Neuronal stem cell (in vitro differentiated cells): ENCODE measurements at places on chromosomes 2 and 18.

- no peak for DNase-seq
These were observed 243.4 kb upstream of the RBBP8 start for GRCh38 chr18:22689712-22690111.

- peak; percentile 48 for DNase-seq
These were observed at the start of gene SLC9A2 for GRCh38 chr2:102619414-102620319. Gene SLC9A2, plus strand, starts transcription at chr2:102619553. Its CDS starts 296 bp downstream, at chr2:102619849.

DNA sequence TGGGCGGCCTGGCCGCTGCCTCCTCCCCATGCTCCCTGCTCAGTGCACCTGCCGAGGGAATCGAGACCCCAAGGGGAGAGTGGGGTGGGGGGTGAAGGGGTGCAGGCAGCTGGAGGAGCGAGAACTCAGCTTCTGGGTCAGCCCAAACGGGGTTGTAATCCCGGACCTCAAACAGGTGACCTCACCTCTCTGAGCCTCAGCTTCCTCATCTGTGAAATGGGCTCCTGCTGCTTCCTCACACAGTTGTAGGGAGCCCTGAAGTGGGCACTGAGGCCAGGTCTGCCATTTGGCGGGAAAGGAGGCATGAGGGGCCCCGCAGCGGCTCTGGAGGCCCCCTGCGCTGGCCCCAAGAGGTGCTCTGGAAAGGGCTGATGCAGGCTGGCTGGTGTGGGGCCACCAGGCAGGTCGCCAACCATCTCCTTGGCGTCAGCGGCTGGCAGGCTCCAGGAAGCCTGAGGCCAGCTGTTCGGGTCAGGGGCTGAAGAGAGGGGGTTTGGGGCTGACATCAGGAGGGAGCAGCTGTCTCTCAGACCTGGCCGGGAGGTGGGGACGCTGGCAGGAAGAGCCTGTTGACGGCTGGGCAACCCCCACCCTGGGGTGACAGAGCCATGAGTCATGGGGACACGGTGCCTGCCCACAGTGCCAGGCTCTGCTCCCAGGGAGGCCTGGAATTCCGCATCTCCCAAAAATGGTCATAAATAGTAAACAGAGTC lies 4.9 kb downstream of the KLHL30 start:
- no peak for DNase-seq

DNA sequence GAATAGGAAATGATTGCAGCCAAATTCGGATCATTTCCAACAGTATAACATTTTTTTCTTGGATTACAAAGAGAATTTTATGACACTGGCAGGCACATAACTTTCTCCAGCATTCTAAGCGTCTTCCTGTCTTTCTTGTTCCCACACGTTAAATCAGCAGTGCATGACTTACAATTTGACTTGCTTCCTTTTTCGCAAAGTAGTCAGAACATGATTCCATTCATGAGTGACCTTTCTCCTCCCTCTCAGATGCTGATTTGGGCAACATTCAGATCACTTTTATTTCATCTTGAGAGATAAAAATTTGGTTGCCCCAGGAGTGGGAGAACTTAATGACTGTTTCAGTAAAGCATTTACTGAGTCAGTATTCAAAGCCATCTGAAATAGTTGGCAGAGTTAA lies 858.7 kb upstream of the ACVR2A start:
- DNase-seq: no peak

GRCh38 chr2:205633994-205634393 lies 48.3 kb upstream of the NRP2 start:
- no peak for DNase-seq

GRCh38 chr2:3324036-3324386 lies 53.6 kb downstream of the EIPR1 start:
- DNase-seq: no peak

DNA sequence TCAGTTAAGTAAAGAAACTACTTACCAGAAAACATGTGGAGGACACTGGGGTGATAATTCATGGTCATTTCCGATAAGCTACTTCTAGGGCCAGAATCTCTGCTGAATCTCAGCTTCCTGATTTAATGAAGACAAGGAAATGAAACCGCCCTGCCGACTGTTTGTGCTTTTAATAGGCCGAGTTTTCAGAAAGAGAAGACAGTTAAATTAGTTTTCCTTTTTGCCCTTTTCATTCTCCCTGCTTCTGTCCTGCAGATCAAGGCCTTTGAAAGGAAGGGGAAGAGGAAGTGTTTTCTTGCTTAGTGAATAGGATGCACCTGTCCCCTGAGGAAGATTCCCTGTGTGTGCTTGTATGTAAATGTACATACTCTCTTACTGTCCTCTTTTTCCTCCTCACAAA lies 126.6 kb downstream of the SH3RF3 start:
- DNase-seq: no peak

DNA sequence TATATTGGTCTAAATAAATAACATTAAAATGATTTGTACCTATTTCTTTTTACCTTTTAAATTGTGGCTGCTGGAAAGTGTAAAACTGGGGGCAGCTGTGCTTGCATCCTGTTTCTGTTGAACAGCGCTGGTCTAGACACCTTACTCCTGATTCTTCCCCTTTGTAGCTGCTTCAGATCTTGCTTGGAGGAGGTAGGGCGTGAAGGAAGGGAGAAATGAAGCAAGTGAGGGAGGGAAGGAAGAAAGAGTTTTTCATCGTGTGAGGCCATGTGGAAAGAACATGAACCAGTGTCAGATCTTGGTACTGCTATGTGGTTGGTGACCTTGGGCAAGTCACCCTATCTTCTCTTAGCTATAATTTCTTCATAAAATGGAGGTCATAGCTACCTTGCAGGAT lies 89.0 kb upstream of the SEC11C start:
- no peak for DNase-seq

- DNase-seq: no peak
These were observed 26.8 kb downstream of the CACNB4 start for GRCh38 chr2:152072011-152072410.

DNA sequence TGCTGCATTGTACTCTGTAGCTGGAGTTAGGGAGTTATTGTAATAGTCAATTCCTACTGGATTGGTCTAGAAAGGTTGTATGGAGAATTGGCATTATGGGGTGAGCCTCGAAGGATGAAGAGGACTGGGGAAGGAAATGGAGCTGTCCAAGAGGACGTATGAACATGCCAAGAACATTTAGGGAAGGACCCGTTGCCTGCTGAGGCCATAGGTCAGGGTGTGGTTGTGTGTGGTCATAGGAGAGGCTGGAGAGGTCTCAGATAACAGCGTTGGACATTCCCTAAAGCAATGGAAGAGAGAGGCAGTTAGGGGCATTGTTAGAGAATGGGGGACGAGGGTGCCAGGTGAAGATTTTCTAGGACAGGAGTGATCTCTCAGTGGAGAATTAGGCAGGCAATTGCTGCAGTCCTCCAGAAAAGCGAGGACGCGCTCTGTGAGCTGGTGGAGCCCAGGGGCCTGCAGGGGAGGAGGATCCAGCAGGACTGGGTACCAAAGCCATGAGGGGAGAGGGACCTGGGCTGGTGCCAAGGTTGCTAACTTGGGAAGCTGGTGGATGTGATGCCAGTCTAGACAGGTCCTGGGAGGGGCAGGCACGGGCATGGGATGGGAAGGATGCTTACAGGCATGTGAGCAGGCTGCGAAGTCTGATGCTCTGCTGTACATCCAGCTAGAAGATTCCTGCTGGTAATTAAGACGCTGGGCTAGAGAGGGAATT lies 9.4 kb upstream of the PSD4 start:
- no peak for DNase-seq

- DNase-seq: no peak
These were observed 583.7 kb upstream of the HNMT start for GRCh38 chr2:137380610-137381009.

- DNase-seq: no peak
These were observed 70.2 kb downstream of the NCKAP5 start for GRCh38 chr2:133497951-133498565.

GRCh38 chr2:9565436-9566153 lies 10.0 kb upstream of the ADAM17 start:
- DNase-seq: no peak

- DNase-seq: no peak
These were observed 114.1 kb downstream of the GFPT1 start for GRCh38 chr2:69272803-69273471.

DNA sequence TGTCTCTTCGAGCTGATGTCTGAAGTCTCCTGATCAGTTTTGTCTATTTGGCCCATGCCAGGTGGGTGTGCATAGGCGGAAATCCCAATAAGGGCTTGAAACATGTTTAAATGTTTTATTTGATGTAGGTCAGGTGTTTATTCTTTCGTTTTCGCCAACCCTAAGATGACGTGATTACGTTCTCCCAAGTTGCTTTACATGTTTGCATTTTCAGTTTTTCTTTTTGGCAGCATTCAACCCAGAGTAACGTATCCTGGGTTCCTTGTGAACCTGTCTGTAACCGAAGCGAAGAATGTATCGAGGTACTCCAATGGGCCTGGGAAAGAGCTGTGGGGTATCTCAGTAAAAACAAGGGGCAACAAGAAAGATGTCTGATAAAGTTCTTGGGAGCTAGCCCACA lies 3.1 kb downstream of the ALPK2 start:
- no peak for DNase-seq
